HFFc6 (cell line): ENCODE measurements at places on chromosomes 7 and 10. TPM values are rescaled to one million over a fixed set of nuclear protein-coding genes. Genes with fewer than 3 reads are reported as not detected.
A peak's percentile ranks its signal among the peaks of the same experiment; 100 is the strongest.

POU6F2 gene
- not detected in 3 replicates for total RNA-seq

DNA sequence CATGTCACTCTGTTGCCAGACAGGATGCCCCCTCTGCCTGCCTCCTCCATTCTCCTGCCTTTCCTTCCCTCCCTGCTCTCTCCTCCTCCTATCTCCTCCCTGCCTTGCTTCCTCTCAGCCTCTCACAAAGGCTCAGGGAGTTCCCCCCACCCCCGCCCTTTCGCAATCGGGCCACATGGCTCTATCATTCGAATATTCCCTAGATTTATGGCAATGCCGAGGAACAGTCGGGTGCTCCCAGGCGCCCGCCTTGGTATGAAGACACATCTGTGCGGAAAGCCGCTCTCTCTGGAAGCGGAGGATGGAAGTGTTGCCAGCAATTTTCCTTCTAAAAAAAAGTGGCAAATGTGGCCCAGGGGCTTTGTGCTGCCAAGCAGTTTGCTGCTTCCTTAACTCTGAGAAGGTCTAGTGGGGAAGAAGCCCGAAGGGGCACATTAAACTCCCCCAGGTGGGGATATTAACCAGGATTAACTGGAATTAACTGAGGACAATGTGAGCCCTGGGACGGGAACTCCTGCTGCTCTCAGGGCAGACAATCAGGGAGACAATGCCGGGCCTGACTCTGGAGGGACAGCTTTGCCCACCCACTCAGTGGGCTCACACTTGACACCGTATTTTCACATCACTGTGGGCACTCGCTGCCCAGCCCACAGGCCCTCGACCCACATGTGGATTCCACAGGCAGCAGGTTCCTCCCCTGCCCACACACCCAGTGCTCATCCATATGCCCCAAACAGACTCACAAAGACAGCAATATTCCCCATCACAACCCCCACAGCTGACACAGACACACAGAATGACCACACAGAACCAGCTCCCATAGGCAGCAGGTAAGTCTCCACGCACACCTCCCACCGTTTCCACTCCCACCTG is 88.4 kb upstream of the SMNDC1 start:
- peak; percentile 41 for DNase-seq

DNA sequence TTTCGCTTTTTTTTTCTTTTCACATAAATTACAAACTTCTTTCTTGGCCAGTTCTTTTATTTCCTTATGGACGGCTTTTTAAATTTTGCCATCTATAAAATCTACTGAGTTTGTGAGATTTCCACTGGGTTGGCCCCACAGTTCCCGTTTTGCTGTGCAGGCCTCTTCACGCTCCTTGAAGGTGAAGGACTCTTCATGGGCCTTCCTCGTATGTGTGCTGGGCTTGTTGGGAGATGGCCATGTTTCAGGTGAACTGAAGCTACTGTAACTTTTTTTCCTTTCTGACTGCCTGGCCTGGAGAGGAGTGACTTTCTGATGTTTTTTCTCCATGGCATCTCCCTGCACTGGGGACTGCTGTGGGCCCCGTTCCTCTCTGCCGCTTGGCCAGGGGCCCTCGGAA is 262.4 kb downstream of the COBL start:
- no peak for DNase-seq

GRCh38 chr7:23022258-23022769 is 8.4 kb upstream of the HYCC1 start:
- DNase-seq, result peak; percentile 93

DNA sequence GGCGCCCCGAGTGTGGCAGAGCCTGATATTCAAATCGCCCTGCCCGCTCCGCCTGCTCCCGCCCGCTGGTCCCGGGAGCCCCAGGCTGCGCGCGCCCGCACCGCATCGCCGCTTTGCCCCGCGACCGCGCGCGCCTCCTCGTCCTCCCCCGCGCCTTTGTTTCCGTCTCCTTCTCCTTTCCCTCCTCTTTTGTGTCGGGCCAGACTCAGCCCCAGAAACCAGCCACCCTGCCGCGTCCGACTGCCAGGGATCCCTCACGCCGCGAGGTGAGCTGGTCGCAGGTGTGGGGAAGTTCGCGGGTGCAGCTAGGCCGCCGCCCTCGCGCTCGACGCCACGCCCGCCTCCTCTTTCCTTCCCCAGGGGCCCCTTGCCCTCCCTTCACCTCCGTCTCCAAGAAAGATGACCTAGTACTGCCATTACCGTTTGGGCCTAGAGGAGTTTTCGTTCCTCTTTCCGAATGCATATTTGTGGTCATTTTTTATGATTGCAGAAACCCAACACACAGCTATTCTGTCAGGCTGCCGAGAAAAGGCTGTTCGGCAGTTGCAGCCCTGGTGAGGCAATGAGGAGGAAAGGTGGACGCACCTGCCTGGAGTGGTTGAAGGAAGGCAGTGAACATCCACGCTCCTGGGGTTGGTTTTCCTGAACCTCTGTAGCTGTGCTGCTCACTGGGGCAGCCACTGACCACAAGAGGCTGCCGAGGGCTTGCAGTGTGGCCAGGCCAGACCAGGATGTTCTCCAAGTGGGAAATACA is 107.3 kb downstream of the SNX10 start:
- peak; percentile 16 for DNase-seq

DNA sequence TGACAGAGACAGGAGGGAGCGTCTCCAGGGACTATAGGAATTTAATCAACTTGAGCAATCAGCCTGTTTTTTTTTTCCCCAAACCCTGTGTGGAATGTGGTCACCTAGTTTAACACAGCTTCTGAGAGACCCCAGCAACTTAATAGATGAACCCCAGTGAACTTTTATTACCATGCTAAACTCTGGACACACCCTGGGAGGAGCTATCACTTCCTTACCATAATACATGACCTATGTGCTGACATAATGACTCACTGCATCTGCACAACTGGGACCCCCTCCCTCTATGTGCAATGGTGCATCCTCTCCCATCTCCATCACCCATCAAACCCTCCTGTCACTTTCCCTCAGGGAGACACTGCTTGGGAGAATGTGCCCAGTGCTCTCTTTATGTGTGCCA is 83.7 kb downstream of the EPC1 start:
- peak; percentile 7 for DNase-seq
